ENCODE measurements at places on chromosomes 12 and 14. TPM values are rescaled to one million over a fixed set of nuclear protein-coding genes. Genes with fewer than 3 reads are reported as not detected.

DNA sequence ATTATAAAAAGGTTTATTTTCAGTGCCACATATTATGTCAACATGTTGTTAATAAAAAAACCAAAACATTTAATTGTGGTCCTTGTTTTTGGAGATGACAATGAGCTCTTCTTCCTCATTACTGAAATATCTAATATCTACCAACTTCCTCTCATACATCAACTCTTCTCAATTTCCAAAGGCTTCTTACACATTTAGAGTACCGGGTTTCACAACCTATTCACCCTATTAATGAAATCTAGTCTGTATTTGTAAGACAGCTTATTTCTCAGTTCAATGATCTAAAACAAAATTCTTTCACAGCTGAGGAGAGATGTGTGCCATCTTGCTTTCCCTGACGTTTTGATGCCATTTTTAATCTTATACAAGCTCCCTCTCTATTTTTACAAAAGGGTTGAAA lies 14.5 kb downstream of the NRDE2 start:
- DNase-seq: no peak

GRCh38 chr12:59500915-59501314 lies 94.9 kb upstream of the SLC16A7 start:
- peak; percentile 11 for DNase-seq

MRPS35 gene
- 69.8 TPM for total RNA-seq

- DNase-seq: peak; percentile 38
Measured at GRCh38 chr14:60656686-60657455, 7.6 kb upstream of the SIX1 start.

ZDHHC22 gene
- total RNA-seq: not detected

- DNase-seq: peak; percentile 96
Measured at GRCh38 chr12:92078167-92079053, 67.2 kb downstream of the BTG1 start.

DNA sequence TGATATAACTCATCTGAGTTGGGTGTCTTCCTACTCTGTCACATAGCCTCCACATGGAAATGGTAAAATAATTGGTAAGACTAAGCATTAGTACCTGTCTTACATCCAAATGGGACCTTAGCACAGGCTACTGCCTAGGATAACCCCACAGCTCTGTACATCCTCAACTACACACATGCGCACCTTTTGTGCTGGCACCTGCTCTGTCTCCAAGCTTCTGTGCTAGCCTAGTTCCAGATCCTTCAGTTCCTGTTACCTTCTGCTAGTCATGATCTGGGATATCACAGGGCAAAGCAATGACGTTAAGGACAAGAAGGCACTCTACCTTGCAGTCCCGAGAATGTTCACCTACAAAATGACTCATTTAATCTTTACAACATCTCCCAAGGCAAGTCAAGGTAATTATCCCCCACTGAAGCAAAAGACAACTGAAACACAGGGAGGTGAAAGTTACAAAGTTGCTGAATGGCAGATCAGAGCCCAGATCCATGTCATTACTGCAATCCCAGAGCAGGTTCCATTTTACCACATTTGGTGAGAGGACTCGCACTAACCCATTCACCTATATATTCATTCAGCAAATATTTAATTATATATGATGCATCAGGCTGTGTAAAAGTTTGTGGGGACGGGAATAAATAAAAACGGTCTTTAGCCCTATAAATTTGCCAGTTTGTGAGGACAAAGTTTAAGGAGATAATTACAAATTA lies 61.7 kb downstream of the PPM1H start:
- DNase-seq: no peak

ZC3H14 gene
- total RNA-seq: 42.1 TPM

DNA sequence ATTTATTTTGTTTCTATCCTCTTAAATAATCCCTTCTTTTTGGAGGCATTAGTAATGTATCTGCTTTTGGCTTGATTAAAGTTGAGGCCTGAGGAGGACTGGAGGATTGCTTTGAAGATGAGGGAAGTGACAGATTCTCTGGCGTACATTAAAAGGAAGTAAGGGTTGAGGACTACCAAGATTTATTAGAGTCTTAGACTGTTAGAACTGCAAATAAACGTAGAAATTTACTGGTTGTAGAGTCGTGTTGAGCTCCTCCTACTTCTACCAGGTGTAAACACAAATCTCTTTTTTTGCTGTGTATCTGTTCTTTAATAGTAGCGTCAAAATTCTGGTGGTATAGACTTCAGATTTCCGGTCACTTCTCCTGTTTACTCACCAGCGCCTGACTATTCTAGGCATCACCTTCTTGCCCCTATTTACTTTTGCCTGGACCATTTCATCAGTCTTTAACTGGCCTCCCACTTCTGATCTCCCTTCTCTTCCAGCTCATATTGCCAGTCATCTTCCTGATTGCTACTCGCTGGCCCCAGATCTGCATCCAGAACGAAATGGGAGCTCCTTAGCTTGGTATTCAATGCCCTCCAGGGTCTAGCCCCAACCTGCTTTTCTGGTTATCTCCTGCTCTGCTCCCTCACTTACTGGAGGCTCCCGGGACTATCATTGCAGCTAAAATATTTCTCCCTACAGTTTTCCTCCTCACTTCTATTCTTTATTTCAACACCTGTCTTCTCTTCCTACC lies 8.4 kb upstream of the EID3 start:
- DNase-seq: peak; percentile 29

- no peak for DNase-seq
Measured at GRCh38 chr12:120363274-120363855, 5.6 kb downstream of the MSI1 start.

DNA sequence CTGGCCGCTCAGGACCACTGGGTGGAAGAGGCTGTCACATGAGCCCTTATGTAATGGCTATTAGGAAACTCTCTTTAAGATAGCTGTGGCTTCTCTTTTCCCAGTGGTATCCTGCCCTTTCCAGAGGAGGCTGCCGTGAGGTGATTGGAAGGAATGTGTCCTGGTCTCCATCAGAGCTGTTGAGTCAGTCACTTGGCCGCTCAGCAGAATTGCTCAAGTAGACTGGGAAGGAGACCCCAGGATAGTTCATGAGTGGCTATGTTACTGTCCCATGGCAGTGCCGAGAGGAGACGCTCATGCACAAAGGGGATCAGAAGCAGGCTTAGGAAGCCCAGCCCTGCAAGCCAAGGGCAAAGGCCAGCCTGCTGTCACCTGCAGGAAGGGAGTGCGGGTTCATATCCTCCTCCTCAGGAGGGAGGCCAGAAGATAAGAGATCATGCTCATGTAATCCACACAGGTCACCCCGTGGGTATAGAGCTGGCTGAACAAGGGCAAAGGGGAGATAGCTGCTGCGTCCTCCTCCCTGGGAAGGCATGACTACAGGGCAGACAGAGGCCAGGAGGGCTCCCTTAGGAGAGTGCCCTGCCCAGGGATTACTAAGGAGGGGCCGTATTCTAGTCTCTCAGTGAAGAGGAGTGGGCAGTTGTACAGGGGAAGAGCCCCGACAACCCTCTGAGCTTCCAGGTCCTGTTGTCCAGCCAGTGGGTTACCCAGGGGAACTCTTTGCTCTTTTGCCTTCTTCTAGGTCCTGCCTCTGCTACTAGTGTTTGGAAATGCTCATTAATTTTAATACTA lies 137.0 kb upstream of the MAX start:
- peak; percentile 22 for DNase-seq

- DNase-seq: no peak
Measured at GRCh38 chr12:51381226-51382079, 9.8 kb downstream of the GALNT6 start.

LRFN5 gene
- total RNA-seq: 0.13 TPM

- no peak for DNase-seq
Measured at GRCh38 chr12:12693111-12693671, 2.8 kb downstream of the GPR19 start.

DNA sequence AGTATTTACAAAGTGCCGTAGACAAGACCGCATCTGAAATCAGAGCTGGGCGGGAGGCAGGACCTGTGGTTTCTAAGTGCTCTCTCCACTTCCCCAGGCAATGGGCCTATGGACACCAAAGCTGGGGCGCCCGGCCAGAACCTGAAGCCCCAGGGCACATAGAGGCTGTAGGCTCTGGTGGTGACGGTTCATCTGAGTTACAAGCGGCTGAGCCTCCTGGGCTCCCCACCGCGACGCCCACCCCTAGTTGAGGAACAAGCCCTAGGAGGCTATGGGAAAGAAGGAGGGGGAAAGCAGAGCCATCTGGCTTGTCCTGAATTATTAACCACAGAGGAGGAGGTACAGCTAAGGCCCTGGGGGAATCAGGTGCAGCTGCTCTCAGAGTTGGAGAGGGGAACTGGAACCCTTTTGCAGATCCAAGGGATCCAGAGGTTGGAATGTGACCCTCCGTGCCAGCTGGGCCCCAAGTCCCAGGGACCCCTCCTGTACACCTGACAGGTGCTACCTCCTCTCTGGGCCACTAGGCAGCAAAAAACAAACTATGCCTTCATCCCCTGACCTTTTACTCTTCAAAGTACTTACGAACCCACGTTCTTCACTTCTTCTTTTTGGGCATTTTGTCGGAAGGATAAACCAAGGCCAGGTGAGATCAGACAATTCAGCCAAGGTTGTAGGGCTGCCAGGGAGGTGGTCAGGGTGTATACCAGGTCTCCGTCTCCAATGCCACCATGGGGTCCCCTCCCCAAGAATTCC lies 77.2 kb downstream of the ARL6IP4 start:
- DNase-seq: no peak

KRT6C gene
- total RNA-seq: 138 TPM

GRCh38 chr12:57629897-57630471 lies 3.0 kb downstream of the B4GALNT1 start:
- DNase-seq: no peak

- DNase-seq: peak; percentile 53
Measured at GRCh38 chr12:126483145-126484068, 1418.2 kb downstream of the AACS start.

IGF1 gene
- total RNA-seq: 0.26 TPM

DNA sequence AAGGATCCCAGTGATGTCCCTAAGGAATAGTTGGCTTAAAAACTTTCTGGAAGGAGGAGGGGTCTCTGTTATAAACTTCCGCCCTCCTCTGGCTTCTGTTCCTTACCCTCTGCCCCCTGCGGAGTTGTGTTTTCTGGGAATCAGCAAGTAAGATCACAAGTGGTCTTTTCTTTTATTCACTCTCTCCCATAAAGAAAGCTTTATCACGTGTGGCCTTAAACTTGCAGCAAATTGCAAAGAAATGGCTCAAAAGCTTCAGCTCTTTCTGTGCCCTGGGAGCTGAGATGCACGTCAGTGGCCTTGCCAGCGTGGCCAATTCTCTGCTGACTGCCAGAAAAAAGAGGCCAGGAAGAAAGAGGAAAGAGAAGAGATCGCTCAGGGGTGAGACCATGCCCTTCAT lies at the start of gene SLCO1C1:
SLCO1C1 (plus strand) TSS at position 101 of the 400 bp plus-strand sequence. CDS start 4,245 bp downstream, outside the sequence.
- no peak for DNase-seq

- no peak for DNase-seq
Measured at GRCh38 chr14:54300881-54301280, 95.9 kb upstream of the CDKN3 start.

GRCh38 chr12:103503546-103504480 lies 8.0 kb upstream of the C12orf42 start:
- peak; percentile 61 for DNase-seq

PLEK2 gene
- 111 TPM for total RNA-seq

GRCh38 chr12:125683748-125684381 lies 618.6 kb downstream of the AACS start:
- no peak for DNase-seq

GRCh38 chr12:120249875-120250795 lies 15.4 kb downstream of the PXN start:
- DNase-seq: no peak

DNA sequence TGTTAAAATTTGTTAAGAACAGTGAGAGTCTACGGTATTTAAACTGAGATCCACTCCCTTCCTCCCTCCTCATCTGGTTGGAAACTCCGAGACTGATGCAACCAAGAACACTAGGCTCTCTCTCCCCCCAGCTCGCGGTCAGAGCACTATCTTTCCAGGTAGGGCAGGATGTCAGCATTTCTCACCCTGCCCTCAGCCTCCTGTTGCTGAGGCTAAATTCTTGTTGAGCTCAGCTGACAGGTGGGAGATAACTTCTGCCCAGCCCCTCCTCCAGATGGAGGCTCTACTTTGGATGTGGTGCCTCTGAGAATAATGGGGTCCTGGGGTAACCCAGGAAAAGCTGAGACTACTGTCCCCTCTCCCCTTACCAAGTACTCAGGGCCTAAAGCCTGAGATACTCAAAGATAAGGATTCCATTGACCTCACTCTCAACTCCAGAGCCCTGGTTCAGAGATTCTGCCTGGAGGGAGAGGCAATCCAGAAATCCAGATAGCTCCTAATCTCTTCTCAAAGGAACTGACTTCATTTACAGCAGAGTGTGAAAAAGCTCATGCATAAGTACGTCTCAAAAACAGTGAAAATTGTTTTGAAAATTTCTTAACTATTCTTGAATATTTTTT lies 110.1 kb downstream of the EML5 start:
- DNase-seq: no peak

DNA sequence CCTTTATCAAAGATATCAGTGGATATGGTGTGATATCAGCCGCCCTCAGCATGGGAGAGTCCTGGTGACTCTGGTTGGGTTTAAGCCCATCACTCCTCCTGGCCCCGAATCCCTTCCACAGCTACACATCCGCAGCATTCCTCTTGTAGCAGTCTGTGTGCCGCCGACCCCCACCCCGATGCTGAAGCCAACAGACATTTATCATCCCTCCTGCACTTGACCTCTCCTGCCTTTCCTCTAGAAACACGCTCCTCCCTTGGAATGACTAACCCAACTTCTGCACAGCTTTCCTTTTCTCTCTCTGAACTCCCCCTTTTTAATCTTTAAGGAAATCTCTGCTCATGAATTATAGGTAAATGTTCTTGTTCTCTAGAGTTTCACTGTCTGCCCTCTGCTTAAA lies 250.9 kb upstream of the FOXN3 start:
- DNase-seq: no peak

DNA sequence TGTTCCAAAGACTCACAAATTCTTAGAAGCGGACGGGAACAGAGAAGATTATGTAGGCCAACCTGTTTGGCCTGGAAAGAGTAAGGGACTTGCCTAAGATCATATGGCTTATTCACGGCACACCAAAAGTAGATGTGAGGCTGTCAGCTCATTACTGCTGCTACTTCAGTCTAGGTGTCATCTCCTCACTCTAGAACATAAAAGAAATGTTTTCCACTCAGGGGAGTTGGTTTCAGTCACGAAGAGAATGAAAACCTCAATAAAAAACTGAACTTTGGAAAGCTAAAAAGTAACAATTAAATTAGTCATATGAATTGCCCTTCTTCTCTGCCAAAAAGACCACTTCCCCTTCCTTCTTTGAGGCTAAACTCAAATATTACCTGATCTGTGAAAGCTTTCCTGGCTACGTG lies 658 bp upstream of the CEP128 start:
- DNase-seq: peak; percentile 42

SCNN1A gene
- 57.7 TPM for total RNA-seq

NOS1 gene
- total RNA-seq: 0.26 TPM

CEBPE gene
- not detected for total RNA-seq

Measured in bronchial epithelial cell (primary cell).